ENCODE measurements at places on chromosomes 11 and 22. TPM values are rescaled to one million over a fixed set of nuclear protein-coding genes. Genes with fewer than 3 reads are reported as not detected.

DNA sequence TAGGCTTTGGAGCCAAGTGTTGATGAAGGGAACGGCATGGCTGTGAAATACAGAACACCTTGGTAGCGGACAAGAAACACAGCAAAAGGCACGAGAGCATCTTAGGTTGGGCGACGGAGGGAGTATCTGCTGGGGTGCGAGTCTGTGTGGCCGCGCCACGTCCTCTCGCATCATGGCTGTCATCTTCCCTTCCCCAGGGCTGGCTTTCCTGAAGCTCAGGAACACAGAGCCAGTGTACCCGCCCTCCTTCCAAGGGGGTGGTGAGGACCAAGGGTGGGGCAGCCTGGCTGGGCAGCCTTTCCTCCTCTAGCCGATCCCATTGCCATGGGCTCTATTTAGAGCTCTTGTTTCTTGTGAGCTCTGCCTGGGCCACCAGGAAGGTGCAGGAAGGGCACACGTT is 154.4 kb downstream of the FEZ1 start:
- H3K27me3 ChIP-seq = no peaks in the 10 kb centered on the region
- H3K27ac ChIP-seq = no peak overlapping the region
- H3K36me3 ChIP-seq = no peaks in the 10 kb centered on the region

- no peak overlapping the region for H3K27ac ChIP-seq
- no peaks in the 10 kb centered on the region for H3K36me3 ChIP-seq
- DNase-seq = no peak
- peaks cover 55% of the 10 kb centered on the region for H3K4me1 ChIP-seq
- no peak overlapping the region for H3K4me3 ChIP-seq
These were observed 47.9 kb downstream of the STIM1 start for GRCh38 chr11:3903207-3903896.

- H3K27me3 ChIP-seq = peaks cover 2% of the 10 kb centered on the region
- H3K4me3 ChIP-seq = no peak overlapping the region
- no peaks in the 10 kb centered on the region for H3K4me1 ChIP-seq
- H3K36me3 ChIP-seq = no peaks in the 10 kb centered on the region
- H3K27ac ChIP-seq = no peak overlapping the region
- DNase-seq = no peak
These were observed 131.2 kb upstream of the B3GAT1 start for GRCh38 chr11:134543241-134543640.

DNA sequence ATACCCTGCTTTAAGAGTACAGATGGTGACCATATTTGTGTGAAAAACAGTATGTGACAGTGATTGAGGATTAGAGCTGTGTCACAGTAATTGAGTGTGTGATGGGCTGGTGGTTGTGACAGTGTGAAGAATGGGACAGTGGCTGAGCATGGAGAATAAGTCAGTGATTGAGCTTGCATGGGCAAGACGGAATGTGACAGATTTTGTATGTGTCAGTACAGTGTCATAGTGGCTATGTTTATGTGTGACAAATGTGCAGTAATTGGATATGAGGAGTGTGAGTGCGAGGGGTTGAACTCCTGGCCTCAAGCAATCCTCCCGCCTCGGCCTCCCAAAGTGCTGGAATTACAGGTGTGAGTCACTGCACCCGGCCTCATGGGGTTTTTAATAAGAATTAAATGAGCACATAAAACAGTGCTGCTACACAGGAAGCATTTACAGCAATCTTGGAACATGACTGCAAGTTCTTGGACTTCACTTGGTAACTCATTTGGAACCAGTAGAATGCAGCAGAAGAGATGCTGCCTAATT is 583 bp upstream of the RRAS2 start:
- H3K27ac ChIP-seq = no peak overlapping the region
- H3K27me3 ChIP-seq = no peaks in the 10 kb centered on the region
- peak overlapping the region; percentile 39 for H3K4me3 ChIP-seq
- no peaks in the 10 kb centered on the region for H3K36me3 ChIP-seq

Gene FAM83F
- total RNA-seq = not detected

DNA sequence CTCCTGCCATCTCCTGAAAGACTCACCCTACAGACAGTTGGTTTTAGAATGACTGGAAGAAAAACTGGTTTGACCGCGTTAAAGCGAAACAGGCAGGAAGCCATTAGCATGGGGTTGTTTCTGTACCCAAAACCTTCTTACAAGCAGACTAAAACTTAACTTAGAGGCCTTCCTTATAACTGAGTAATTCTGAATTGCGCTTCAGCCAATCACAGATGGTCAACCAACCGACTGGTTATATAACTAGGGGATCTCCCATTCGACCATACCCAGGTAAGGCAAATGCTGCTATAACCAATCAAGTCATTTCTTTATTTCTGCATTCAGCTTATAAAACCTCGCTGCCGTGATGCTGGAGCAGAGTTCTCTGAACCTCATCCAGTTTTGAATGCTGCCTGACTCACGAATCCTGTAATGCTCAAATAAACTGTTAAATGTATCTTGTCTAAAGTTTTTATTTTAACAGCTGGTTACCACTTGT is 87.8 kb upstream of the DRD2 start:
- DNase-seq = no peak
- H3K36me3 ChIP-seq = no peaks in the 10 kb centered on the region
- no peaks in the 10 kb centered on the region for H3K4me1 ChIP-seq

Gene CDPF1
- 5.0 TPM for total RNA-seq

Gene TRPC6
- total RNA-seq = 0.09 TPM

GRCh38 chr22:27668828-27669797 is 132.4 kb downstream of the MN1 start:
- peaks cover 4% of the 10 kb centered on the region for H3K27me3 ChIP-seq
- no peak overlapping the region for H3K4me3 ChIP-seq
- peak; percentile 8 for DNase-seq

DNA sequence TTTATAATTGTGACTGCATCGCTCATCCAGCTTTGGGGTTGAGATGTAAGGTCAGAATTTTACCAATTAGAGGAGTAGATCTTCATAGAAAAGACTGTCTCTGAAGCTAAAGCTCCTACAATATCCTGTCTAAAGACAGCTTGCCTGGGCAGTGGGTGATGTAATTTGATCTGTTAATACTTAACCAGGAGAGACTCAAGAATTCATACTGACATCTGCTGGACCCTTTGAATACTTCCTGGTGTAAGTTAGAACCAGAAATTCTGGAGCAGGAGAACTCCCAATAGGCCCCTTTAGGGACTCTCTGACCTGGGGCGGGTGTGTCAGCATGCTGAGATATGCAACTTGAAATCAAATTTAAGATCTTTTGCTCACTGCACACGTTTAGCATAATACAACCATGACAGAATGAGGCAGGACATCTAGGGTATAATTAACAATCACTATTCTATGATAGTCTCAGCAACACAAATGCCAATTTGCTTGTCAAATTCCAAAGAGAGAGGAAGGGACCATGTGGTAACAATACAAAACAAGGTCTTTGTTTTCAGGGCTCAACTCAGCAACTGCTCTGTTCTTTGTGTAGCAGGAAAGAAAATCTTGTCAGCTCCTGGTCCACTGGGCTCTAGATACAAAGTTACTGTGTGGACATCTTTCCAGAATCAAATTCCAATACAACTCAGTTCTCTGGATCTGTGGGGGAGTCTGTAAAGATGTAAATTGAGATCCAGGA is 143.9 kb downstream of the INSC start:
- H3K4me1 ChIP-seq = no peaks in the 10 kb centered on the region
- no peaks in the 10 kb centered on the region for H3K36me3 ChIP-seq
- no peaks in the 10 kb centered on the region for H3K27me3 ChIP-seq
- H3K4me3 ChIP-seq = no peak overlapping the region
- DNase-seq = no peak

Gene VPS26B
- 113 TPM for total RNA-seq

Gene ART1
- not detected for total RNA-seq

- H3K4me3 ChIP-seq = no peak overlapping the region
- H3K27me3 ChIP-seq = no peaks in the 10 kb centered on the region
- no peaks in the 10 kb centered on the region for H3K4me1 ChIP-seq
- no peak overlapping the region for H3K27ac ChIP-seq
- DNase-seq = no peak
These were observed 55.3 kb upstream of the BMAL1 start for GRCh38 chr11:13222285-13222684.

GRCh38 chr11:21195995-21196394 is 526.6 kb downstream of the NELL1 start:
- H3K4me3 ChIP-seq = no peak overlapping the region
- H3K27ac ChIP-seq = no peak overlapping the region
- no peaks in the 10 kb centered on the region for H3K4me1 ChIP-seq
- no peaks in the 10 kb centered on the region for H3K27me3 ChIP-seq
- no peaks in the 10 kb centered on the region for H3K36me3 ChIP-seq

GRCh38 chr11:120622189-120622875 is 110.8 kb downstream of the GRIK4 start:
- H3K27ac ChIP-seq = no peak overlapping the region
- H3K4me1 ChIP-seq = peaks cover 4% of the 10 kb centered on the region
- no peak for DNase-seq
- no peaks in the 10 kb centered on the region for H3K27me3 ChIP-seq
- H3K36me3 ChIP-seq = no peaks in the 10 kb centered on the region
- H3K4me3 ChIP-seq = no peak overlapping the region

Gene OR6T1
- not detected for total RNA-seq

Data from natural killer cell (primary cell).